ENCODE measurements at places on chromosomes 4 and X.

DNA sequence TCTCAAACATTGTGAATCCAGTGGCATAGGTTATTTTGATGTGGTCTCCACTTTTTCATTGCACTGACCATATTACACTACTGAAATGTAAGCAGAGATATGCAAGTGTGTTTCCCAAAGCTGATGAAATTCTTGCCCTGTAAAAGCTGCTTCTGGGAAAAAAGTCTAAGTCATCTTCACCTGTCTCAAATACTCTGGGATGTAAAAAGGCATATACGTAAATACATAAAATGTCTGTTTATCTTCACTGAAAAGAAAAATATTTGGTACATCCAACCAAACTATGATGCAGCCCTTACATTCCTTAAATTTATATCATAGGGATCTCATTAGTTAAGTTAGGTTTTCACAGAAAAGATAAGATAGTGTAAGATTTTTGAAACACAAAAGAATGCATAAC lies 7.9 kb downstream of the KDR start:
- DNase-seq = no peak

DNA sequence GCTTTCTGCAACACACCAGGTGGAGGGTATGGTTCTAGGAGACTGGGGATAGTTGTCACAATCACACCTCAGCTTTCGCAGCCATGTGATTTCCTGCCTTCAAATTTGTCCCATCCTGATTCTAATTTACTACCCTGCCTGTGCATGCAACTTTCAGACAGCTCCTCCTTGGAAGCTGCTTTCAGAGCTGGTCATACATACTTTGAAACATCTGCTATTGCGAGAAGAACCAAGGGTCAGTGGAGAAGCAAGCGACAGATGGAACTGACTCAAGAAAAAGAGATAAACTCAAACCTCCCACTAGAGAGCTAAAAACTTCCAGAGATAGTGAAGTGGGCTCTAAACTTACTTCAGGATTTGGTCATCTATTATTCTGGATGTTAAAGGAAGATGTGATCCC lies 381.7 kb upstream of the FGF13 start:
- DNase-seq = no peak

DNA sequence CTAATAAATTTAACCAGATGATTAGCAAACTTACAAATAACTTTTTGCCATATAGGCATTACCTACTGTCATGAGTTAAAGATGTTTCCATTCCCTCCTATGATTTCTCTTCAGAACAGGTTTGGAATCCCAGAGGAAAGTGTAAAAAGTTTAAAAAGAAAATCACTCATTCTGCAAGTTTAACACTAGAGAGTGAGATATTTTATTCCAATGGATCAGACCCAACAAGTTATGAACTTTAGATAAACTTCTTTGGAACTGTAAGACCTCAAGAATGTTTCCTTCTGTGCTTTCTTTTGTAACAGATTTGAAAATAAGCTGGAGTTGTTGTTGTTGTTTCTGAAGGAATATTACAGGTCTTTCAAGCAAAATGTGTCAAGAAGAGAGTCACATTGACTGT lies 51.6 kb downstream of the PPP3CA start:
- DNase-seq = no peak

GRCh38 chr4:84219656-84220055 lies 279.4 kb downstream of the NKX6-1 start:
- no peak for DNase-seq

GRCh38 chrX:11461201-11462001 lies 168.2 kb downstream of the AMELX start:
- DNase-seq = peak; percentile 78

GRCh38 chrX:790041-790506 lies 159.5 kb downstream of the SHOX start:
- DNase-seq = no peak

DNA sequence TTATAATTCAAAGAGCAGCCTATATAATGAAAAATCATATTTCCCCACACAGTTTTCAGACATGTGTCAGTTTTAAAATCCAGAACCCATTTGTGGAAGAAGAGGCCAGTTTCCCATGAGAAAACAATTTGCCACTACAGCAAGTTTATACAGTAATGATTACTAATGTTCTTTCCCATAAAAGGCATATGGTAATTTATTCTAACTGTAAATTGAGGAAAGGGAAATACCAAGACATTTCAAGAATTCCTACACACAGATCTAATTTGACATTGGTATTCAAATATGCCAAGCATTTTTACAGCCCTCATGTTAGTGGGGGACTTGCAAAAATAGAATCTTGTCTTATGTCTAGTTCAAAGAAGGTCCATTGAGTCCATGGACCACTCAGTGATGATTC lies 1368.6 kb downstream of the FSTL5 start:
- no peak for DNase-seq

DNA sequence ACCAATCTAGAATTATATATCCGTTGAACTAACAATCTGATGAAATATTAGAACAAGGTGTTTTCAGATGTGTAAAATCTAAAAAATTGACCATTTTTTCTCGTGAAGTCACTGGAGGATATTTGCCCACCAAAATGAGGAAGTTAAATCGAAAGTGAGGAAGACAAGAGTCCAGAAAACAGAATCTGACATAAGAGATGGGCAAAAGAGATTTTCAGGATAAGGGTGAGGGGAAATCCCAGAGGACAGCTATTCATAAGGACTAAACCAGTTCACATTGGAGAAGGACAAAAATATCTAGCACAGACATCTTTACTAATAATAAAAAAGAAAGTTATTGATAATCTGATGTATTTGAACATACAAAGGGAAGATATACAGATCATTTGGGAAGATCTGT lies 18.7 kb upstream of the ALG13 start:
- no peak for DNase-seq

DNA sequence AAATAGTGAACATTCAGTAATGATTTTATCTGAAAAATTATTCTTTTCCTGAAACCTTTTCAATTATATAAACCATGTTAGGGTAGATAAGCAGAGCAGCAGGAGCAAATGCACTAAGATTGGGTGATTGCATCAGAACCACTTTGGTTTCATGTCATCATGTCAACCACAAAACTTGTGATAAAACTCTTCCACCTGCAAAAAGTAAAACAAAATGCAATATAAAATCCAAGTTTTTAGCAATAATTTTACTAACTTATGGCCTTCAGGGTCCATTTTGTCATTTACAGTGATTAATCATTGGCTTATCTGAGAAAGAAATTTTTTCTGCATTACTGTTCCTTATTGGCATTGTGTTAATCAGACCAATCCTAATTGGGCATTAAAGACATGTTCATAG lies 42.4 kb downstream of the NHS start:
- DNase-seq = no peak
